ENCODE measurements at places on chromosomes 16 and 17.
A peak's percentile ranks its signal among the peaks of the same experiment; 100 is the strongest.

GRCh38 chr17:50471009-50471905 is 2.6 kb upstream of the CHAD start:
- DNase-seq = no peak

DNA sequence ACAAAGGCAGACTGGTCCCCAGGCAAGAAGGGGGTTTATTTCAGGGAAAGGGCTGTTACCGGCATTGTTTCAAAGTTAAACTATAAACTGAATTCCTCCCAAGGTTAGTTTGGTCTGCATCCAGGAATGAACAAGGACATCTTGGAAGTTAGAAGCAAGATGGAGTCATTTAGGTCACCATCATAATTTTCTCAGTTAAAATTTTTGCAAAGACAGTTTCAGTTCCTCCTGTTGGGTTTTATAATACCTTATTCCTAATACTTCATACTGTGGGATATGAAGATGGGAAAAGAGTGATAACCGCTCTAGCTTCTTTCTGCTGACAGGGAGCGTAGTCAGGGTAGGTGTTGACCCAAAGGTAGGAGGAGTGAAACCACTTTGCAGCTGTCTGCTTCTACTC is 24.8 kb downstream of the PMM2 start:
- no peak for DNase-seq

DNA sequence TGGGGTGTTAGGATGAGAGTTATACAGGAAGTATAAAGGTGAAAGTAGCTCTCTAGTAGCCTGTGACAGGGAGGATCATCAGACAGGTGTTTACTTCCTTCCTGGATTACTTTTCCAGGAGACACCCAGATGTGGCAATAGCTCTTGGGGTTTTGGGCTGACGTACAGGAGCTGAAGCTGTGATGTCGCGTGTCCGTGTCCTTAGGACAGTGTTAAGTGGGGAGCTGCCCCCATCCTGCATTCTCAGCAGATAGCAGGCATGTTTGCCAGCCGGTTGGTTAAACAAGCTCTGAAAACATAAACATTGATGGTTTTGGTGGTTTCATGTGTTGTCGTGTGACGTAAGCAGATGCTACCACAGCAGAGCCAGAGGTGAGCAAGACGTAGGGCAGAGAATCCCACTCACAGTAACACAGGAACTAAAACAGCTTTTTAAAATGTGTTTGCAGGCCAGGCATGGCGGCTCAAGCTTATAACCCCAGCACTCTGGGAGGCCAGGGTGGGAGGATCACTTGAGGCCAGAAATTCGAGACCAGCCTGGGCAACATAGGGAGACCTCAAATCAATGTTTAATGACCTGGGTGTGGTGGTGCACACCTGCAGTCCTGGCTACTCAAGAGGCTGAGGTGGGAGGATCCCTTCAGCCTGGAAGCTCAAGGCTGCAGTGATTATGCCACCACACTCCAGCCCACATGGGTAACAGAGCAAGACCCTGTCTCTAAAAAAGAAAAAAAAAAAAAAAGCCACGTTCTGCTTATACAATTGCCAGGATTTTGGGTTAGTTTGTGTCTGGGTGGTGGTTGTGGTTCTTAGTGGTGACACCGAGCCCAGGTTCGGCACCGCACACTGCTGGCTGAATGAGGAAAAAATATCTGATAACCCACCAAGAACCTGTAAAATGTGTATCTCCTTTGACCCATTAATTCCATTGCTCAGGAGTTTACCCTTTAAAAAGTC is 18.2 kb upstream of the IL17C start:
- peak; percentile 64 for DNase-seq

- DNase-seq = peak; percentile 35
Observed at GRCh38 chr16:10983159-10983558, 38.8 kb downstream of the CLEC16A start.

DNA sequence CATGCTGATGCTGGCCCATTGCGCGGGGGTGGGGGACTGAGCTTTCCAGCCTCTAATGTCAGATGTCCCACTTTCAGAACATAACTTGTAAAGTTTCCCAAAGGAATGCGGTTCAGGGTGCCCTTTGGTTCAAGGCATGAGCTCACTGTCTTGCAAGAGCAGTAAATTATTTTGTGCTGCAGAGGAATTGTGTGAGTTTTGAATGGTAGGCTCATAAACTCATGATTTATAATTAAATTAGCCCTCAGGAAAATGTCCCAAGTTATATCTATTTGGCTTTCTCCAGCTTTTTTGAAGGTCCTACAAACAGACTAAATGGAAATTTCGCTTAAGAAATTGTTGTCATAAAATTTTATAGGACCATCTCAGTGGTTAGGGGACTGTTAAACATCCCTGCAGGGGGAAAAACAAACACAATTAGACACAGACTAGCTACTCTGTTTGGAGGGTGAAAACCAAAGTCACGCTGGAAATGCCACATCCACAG is 321.8 kb downstream of the HS3ST3B1 start:
- DNase-seq = no peak

GRCh38 chr16:4086153-4086552 is 30.1 kb downstream of the ADCY9 start:
- DNase-seq = no peak

GRCh38 chr16:62814891-62815290 is 778.7 kb upstream of the CDH8 start:
- no peak for DNase-seq

- no peak for DNase-seq
Observed at GRCh38 chr17:72915625-72916081, 176.8 kb downstream of the SLC39A11 start.

- DNase-seq = no peak
Observed at GRCh38 chr16:2496223-2497115, 17.3 kb upstream of the ATP6V0C start.

DNA sequence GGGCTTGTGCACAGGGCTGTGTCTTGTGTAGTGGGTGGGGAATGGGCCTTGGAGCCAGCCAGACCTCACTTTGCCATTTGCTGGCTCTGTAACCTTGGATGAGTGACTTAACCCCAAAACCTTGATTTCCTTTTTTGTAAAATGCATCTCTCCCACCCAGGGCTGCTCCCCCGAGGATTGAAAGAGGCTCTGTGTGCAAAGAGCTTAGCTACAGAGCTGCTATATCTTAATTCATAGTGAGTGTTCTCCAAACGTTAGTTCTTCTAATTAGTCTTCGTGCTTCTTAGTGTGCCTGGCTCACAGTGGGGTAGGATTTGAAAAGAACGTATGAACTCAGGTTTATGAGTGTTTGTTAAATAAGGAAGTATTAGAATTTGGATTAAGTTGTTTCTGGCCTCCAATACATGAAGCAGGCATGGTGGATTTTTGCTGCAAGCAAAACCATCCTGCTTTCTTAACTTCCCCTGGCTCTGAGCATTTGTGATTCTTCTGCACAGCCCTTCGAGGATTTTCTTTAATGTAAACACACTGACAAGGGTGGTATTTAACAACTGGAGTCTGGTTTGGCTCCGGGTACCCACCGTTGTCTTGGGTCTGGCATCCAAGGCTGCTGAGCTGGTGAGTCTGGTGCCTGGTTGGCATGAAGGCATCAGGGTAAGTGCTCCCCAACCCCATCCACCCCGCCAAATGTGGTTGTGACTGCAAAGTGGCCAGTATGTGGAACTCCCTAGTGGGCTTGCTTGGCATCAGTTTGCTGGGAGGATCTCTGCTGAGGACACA is 29.7 kb downstream of the KSR1 start:
- DNase-seq = no peak

Measured in activated naive CD4-positive, alpha-beta T cell treated with Interleukin-2 at 50 U/mL for 16 hours (primary cell).